ENCODE measurements at places on chromosomes 7 and 10.

DNA sequence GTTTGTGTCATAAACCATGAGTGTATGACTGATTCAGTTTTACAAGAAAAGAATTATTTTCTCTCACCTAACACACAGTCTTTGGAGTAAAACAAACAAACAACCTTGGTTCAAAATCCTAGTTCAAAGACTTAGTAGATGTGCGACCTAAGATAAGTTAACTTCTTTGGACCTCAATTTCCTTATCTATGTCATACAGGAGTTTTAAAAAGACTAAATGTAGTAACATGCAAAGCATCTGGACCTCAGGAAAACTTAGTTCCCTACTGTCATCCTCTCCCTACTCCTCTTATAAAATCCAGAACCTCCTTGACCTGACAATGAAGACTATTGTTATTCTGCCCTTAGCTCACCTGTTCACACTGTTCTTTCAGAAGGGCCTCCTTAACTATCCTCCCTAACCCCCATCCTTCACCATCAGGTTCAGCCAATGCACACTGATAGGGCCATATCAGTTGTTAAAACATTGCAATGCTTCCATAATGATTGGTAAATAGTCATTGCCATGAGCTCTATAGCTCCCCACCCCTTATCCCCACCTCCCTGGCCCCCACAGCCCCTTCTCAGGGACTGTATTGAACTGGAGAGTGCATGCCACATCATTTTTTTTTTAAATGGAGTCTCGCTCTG lies 28.8 kb upstream of the CCNJ start:
- no peak for DNase-seq

DNA sequence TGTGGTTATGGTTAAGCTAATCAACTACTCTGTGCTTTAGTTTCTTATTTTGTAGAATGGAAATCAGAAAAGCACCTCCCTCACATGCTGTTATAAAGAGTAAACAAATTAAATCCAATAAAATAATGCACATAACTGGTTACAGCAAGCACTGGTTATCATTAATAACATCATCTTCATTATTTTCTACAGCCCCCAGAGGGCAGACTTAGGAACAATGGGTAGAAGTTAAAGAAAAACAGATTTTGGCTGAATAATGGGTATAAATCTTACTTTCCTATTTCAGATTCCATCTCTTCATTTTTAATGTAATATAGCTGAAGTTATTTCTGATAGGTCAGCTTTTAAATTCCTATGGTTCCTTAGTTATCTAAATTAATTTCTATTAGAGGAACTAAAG lies 126.5 kb downstream of the DOCK4 start:
- no peak for DNase-seq

- no peak for DNase-seq
Observed at GRCh38 chr10:71454347-71454746, 57.6 kb downstream of the CDH23 start.

DNA sequence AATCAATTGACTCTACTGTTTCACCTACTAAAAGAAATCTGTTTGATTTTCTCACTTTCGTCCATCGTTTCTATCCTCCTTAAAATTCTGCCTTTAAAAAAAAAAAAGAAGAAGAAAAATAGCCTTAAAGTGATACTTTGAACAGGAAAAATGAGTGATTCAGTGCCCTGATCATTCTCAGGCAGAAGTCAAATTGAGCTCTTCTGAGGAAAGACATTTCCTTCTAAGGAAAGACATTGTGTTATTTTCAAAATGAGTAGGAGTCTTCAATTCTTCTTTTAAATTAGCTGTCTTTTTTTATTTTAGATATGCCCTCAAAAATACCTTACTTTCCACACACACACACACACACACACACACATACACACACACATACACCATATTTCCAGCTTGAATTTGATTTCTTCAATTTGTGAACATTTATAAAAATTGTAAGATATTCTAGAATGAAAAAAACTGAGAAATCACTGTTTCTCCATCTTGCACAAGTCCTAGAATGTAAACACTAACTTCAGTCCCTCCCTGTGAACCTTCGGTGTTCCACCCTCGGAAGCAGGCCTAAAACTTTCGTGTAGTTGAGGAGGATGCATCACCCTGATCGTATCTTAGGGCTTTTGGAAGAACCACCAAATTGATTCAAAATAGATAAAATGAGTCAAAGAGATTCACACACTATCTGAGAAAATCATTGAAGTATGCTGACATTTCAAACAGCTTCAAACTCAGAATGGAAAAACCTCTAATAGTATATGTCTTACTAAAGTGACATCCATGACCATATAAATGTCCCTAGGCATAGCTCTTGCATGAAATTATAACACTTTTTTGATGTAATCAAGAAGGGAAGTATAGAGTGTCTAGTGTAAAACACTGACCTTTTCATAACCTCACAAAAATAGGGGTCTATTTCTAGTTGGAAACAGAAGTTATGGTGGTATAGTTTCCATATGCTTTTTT lies 270.8 kb downstream of the GATA3 start:
- peak; percentile 82 for DNase-seq

- DNase-seq: no peak
Observed at GRCh38 chr10:131961777-131962662, 19.7 kb downstream of the BNIP3 start.

DNA sequence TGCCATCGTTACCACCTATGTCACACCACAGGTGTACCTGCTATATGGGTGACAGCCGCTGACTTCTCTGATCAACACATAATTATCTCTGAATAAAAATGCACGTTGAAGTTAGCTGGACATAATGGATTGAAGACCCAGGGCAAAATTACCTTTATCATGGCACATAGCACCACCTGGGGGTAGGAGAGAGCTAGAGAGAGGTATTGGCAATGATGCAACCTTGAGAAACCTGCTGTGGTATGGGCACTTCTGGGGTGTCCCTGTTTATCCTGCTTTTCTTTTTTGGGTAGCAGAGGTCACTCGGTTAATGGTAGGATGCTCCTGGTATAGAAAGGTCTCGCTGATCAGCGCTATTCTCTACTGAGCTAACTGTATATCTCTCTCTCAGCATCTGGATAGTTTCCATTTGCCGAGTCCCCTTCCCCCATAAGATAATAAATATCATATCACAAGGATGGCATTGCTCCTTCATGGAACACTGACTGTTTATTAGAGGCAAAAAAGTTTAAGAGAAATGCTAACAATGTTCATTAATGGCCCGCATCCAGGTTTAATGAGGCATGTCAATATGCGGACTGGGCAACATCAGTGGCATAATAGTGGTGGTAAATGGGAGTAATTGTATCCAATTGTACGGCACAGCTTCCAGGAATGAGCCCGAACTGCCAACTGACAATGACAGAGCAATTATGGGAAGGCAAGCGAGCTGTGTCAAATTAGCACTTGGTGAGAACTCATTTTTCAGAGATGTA lies 323.1 kb downstream of the TFEC start:
- peak; percentile 9 for DNase-seq

DNA sequence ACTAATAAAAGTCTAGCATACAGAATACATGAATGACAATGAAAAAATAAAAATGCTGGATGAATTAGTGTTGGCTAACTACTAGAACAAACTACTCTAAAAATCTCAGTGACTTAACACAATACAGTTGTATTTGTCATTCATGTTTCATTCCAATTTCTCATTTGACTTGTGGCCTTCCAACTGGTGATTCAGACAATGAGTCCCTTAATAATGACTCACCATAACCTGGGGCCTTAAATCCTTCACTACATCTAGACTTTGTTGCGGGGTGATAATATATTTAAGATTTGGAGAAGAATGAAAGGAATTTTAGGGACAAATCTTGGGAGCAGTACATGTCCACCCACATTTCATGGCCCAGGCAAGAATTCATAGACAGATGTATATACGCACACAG lies 90.5 kb upstream of the POM121L12 start:
- DNase-seq: no peak

DNA sequence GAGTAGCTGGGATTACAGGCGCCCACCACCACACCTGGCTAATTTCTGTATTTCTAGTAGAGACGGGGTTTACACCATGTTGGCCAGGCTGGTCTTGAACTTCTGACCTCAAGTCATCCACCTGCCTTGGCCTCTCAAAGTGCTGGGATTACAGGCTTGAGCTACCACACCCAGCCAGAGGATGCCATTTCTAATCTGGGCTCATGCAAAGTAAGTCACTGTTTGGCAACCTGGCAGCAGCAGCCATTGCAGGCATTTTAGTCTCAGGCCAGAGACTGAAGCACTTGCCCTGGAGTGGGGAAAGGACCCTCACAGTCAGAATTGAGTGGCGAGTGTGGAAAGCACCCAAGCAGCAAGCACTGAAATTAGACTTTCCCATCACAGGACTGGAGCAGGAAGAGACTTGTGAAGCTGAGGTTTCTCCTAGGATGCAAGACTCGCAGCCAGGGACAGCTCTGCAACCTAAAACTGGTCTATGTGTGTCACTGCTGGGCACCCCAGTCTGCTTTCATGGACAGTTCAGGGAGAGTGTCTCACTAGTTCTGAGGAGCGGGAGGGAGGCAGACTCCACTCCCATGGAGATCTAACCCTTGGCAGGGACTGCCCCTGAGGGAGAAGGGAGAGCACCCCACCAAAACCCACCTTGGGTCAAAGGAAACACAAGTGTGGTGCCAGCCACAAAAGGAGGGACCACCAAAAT lies 27.6 kb downstream of the SNX13 start:
- no peak for DNase-seq

DNA sequence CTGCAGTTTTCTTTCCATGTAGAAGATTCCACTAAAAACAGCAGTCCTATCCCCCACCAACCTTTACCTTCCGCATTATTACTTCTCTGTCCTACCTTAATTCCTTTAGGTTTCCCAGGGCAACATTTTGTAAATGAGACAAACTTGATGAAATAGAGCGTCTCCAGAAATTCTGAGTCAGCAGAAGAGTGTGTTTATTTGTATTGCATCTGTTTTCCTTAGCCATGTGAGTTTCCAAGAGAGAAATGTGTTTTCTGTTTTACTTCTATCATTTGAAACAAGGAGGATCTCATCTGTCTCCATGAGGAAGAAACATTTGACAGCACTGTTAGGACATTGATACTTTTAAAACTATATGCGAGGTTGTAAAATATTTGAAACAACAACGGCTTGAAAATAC lies 244.2 kb upstream of the PLXDC2 start:
- DNase-seq: no peak

DNA sequence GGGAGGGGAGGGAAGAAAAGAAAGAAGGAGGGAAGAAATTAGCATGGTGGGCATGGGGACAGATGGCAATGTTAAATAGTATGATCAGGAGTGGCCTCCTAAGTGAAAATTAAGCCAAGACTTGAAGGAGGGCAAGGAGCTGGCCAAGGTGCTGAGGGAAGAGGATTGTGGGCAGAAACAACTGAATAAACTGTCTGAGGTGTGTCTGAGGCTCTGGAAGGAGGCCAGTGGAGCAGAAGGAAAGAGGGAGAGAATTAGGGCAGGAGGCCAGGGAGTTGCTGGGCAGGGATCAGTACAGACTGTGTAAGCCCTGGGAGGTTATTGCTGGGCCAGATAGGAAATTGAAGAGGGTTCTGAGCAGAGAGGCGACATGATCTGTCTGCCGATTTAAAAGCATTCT lies 40.6 kb upstream of the VKORC1L1 start:
- DNase-seq: peak; percentile 6

- DNase-seq: peak; percentile 4
Observed at GRCh38 chr7:80392229-80393169, 119.4 kb downstream of the GNAT3 start.

DNA sequence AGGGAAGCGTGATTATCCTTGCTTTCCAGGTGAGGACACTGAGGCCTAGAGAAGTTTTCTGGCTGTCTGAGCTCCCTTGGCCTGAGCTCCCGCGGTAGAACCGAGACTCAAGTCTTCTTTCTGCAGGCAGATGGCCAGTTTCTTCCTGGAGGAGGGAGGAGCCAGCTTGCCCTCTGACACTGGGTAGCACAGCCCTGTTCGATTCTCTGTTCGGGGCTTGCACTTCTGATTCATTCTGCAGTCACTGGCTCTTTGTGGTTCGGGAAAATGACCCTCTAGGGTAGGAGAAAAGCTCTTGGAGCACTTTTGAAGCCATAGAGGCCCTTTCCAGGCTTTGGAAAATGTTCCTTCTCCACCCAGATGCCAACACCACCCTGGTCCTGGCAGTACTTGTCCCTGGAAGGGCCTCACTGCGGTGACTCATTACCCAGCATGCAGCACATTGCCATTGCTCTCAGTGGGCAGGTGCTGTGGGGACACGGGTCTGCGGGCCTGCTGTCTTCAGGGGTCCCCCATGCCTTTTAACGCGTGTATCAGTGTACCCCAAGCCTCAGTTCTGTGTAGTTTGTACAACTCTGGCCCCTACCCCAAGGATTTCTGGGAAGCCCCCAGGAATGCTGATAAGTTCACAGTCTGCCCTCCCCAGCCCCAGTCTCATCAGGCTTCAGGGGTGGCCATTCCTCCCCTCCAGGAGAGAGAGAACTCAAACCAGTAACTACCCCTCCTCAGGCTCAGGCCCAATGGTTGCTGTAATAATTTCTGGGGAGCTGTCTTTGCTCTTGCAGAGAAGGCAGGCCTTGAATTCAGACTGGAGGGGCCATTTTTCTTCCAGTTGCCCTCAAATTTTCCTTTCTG lies 11.9 kb downstream of the CHST3 start:
- DNase-seq: no peak

DNA sequence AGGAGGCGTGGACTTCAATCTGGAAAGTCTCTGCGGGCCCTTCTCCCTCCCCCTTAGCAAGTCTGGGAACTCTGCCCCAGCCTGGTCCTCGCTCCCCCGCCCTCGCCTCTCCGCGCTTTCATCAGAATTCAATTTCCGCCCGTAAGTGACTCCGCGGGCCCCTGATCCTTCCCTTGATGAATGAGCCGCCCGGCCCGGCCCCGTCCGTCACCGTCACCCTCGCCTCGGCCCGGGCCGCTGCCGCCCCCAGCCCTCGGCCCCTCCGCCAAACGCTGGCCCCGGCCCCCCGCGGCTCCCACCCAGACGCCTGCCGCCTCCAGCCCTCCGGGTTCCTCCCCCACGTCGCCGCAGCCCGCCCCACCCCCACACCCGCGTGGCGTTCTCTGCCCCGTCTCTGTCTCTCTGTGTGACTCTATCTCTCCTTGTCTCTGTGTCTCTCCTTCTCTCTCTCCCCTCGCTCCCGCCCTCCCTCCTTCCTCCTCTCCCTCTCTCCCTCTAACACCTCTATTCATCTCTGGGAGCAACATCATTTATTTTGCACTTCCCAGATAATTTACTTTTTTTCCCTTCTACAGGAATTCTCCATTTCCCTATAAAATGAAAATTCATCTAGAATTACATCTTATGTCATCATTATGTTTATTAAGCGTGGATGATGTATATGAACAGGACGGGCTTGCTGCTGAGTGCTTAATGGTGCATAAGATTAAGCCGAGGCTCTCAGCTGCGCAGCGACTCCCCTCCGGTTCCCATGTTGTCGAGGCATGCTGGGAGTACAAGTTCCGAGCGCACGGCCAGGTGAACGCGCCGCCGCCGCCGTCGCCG lies 91.2 kb upstream of the PAX2 start:
- peak; percentile 40 for DNase-seq

DNA sequence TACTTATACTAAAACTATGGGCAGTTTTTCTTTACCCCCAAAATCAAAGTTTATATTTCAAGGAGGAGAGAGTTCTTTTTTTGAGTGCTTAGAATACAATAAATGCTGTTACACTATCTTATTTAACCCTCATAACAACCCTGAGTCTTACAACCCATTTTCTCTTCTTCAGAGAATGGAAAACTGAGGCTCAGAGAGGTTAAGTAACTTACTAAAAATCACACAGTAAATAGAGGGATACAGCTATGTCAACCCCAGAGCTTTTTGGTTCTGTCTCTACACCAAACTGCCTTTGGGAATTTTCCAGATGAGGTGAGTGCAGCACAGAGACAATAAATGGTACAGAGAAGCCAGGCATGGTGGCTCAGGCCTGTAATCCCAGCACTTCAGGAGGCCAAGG lies 25.6 kb upstream of the PIK3AP1 start:
- DNase-seq: no peak
